ENCODE measurements at places on chromosomes 3 and 15. TPM values are rescaled to one million over a fixed set of nuclear protein-coding genes. Genes with fewer than 3 reads are reported as not detected.

GRCh38 chr3:76308541-76308940 lies 523.2 kb upstream of the ZNF717 start:
- no peak for DNase-seq

The LDHAL6B gene
- total RNA-seq: not detected

The RETNLB gene
- 17.1 TPM for total RNA-seq

The TUSC7 gene
- total RNA-seq: not detected

The RBMS3 gene
- 11.7 TPM for total RNA-seq
